ENCODE measurements at places on chromosomes 16 and 17. TPM values are rescaled to one million over a fixed set of nuclear protein-coding genes. Genes with fewer than 3 reads are reported as not detected.
A peak's percentile ranks its signal among the peaks of the same experiment; 100 is the strongest.

GRCh38 chr16:54268340-54268739, 18.2 kb downstream of the IRX3 start:
- no peak overlapping the region for H3K4me3 ChIP-seq
- no peaks in the 10 kb centered on the region for H3K36me3 ChIP-seq
- H3K27me3 ChIP-seq = no peaks in the 10 kb centered on the region
- no peak overlapping the region for H3K27ac ChIP-seq

DNA sequence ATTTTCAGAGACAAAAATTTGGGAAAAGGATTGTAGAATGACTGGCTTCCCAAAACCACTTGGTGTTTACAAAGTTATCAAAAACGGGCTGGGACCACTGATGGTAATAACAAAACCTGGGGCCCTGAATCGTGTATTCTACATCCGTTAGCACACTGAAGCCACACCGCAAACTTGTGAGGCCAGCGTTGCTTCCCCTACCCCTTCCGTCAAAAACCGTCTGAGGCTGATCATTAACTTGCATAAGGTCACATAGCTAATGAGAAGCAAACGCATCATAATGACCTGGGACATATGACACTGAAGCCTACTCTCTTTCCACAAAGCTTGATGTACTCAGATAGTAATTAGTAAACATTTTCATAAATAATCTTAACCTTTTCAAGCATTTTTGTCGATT, 704.3 kb downstream of the MAF start:
- H3K27me3 ChIP-seq = no peaks in the 10 kb centered on the region
- H3K4me3 ChIP-seq = no peak overlapping the region
- H3K36me3 ChIP-seq = no peaks in the 10 kb centered on the region
- no peak for DNase-seq
- H3K4me1 ChIP-seq = no peaks in the 10 kb centered on the region
- H3K27ac ChIP-seq = no peak overlapping the region

GRCh38 chr16:83734136-83734535, 73.6 kb upstream of the HSBP1 start:
- no peaks in the 10 kb centered on the region for H3K4me1 ChIP-seq
- no peak for DNase-seq
- H3K36me3 ChIP-seq = no peaks in the 10 kb centered on the region
- no peak overlapping the region for H3K4me3 ChIP-seq
- H3K27me3 ChIP-seq = no peaks in the 10 kb centered on the region
- H3K27ac ChIP-seq = no peak overlapping the region

DNA sequence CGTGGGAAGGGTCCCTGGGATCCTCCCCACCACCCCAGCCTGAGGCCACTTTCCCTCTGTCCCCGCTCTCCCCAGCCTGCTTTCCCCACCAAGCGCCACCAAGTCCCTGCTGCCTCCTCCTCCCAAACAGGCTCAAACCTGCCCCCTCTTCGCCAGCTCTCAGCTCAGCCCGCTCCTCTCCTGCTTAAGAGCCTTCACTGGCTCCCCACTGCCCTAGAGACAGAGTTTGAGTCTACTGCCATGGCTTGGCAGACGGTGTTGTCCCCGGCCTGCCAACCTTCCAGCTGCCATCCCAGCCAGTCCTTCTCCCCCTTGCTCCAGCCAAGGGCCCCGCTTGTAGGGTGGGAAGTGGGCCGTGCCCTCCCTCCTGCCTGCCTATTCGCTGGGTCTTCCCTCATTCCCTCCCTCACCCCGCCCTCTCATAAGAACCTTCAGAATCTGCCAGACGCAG, 11.1 kb downstream of the IL4R start:
- H3K27me3 ChIP-seq = no peaks in the 10 kb centered on the region
- H3K4me3 ChIP-seq = no peak overlapping the region
- peaks cover 92% of the 10 kb centered on the region for H3K4me1 ChIP-seq
- H3K27ac ChIP-seq = peak overlapping the region; percentile 92

DNA sequence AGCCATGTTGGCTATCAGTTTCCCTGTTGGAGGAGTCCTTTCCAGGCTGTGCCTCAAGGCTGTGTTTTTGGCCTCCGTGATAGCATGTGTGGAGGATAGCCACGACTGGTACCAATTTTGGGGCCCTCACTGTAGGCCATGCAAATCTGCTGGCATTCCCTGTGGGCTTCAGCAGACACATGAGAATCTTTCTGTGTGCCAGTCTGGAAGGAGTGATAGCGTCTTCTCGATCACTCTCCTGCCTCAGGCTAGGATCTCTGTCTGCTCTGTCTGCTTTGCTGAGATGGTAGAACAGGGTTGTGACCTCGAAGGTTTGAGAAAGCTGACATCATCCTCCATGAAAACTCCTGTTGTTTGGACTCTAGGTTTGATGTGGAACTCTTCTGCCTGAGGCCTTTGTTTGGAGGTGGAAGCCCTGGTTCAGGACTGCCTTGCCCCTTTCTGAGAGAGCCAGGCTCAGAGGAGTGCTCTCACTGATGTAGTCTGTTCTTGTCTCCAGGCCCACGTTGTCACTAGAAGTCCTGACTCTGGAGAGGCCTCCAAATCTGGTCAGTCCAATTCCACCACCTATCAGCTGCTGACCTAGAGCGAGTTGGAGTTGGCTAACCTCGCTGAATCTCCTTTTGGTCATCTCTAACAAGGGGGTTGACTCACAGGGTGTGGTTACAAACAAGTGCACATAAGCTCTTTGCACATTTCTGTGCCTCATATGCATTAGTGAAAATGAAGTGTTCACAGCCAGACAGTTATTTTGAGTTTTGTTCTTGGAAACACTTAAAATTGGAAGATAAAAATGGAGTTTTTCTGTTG, 12.1 kb upstream of the EDC4 start:
- H3K27ac ChIP-seq = no peak overlapping the region
- H3K4me1 ChIP-seq = peaks cover 25% of the 10 kb centered on the region
- DNase-seq = no peak
- no peaks in the 10 kb centered on the region for H3K27me3 ChIP-seq
- no peak overlapping the region for H3K4me3 ChIP-seq
- H3K36me3 ChIP-seq = peaks cover 19% of the 10 kb centered on the region

GRCh38 chr16:57469046-57469445, 6.6 kb downstream of the POLR2C start:
- peaks cover 96% of the 10 kb centered on the region for H3K36me3 ChIP-seq
- no peak overlapping the region for H3K4me3 ChIP-seq
- no peaks in the 10 kb centered on the region for H3K27me3 ChIP-seq
- no peak overlapping the region for H3K27ac ChIP-seq

Gene MFAP4
- total RNA-seq = 270 TPM
